Cortex of kidney (tissue), 1 donor: ENCODE measurements at places on chromosomes 2 and 18.

GRCh38 chr2:383178-383577, 95.3 kb upstream of the ALKAL2 start:
- no peak for DNase-seq

GRCh38 chr18:78679613-78680260, 299.9 kb upstream of the SALL3 start:
- DNase-seq, result no peak

DNA sequence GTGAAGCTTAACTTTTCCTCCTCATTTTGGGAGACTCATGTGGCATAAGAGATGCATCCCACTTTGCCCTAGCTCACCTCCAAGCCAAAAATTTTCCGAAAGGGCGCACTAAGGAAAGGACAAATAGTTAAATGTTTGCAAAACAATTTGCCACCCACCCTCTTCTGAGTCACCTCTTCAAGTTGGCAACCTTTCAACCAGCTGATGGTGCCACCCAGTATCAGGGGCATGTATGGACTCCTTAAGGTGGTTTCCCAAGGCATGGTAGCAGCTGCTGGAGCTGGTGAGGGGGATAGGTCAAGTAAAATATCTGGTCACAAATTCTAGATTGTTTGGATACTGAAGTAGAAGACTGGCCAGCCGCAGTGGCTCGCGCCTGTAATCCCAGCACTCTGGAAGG, 17.2 kb upstream of the ITGAV start:
- DNase-seq, result no peak

- DNase-seq, result no peak
Observed at GRCh38 chr18:49016648-49017539, 66.1 kb upstream of the SMAD7 start.

GRCh38 chr2:194363878-194364277, 1293.1 kb upstream of the SLC39A10 start:
- no peak for DNase-seq
